ENCODE measurements at places on chromosomes 7 and 10.

GRCh38 chr7:3486841-3487240 is 185.8 kb downstream of the SDK1 start:
- DNase-seq = no peak

DNA sequence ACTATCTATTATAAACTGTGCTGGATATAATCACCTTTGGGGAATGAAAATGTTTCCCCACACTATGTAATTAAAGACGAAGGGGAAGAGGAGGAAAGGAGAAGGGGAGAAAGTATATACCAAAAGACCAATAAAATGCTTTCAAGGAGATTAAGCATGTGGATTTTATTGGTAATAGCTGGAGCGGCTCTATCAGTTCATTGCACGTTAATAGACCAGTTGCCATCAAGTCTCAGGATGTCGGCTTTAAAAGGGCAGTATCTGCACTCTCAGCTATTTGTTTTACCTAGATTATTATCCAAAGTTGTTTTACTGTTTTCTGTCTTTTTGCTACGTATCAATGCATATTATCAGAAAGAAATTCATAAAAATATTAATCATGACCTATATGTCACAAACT is 9.0 kb downstream of the ETV1 start:
- DNase-seq = no peak

- DNase-seq = peak; percentile 58
Observed at GRCh38 chr10:60140651-60141632, 234.6 kb upstream of the CCDC6 start.

DNA sequence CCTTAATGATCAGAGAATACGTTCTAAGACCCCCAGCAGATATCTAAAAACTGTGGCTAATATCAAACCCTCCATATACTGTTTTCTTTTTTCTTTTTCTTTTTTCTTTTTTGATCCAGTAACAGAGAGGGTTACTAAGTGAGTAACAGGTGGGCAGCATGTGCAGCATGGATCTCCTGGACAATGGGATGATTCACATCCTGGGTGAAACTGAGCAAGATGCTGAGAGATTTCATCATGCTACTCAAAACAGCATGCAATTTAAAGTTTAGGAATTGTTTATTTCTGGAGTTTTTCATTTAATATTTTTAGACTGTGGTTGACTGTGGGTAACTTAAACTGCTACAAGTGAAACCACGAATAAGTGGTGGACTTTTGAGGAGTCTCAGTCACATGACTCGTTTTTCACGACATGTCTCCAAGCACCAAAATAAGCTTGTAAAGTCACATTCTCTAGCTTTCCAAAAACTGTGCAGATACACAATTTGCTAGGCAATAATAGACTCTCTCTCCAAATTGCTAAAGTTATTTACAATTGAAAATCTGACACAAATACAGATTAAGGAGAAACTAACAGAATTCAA is 716.2 kb downstream of the NXPH1 start:
- no peak for DNase-seq

- DNase-seq = no peak
Observed at GRCh38 chr7:81165070-81165469, 246.2 kb upstream of the SEMA3C start.

GRCh38 chr10:102505462-102506115 is 1.8 kb downstream of the SUFU start:
- DNase-seq = no peak

- no peak for DNase-seq
Observed at GRCh38 chr7:93016681-93017381, 100.9 kb downstream of the SAMD9 start.

DNA sequence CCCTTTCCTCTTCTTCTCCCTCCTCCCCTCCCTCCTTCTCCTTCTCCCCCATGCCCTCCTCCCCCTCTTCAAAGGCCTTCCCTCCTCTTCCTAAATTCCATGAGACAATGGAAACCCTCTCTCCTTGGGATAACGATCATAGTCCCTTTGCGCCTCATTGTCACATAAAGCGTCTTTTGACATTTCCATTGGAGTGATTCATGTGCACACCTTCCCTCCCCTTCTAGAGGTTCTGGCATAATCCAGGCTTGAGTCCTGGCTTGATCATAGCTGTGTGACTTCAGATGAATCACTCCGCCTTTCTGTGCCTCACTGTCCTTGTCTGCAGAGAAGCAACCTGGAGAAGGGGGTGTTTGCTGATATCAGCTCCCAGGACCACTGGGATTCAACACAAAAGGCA is 204.2 kb downstream of the TNS3 start:
- no peak for DNase-seq

GRCh38 chr7:99374111-99375064 is at the start of gene ARPC1B:
Gene ARPC1B (plus strand): TSS chr7:99374730. CDS start chr7:99385715, 10,985 bp downstream.
- DNase-seq = peak; percentile 7

- DNase-seq = no peak
Observed at GRCh38 chr10:30974773-30975415, 56.8 kb downstream of the ZNF438 start.

GRCh38 chr7:151024435-151025056 is at the start of gene ATG9B:
Gene ATG9B (minus strand): TSS chr7:151024494. CDS start chr7:151024423, 71 bp downstream.
- no peak for DNase-seq

GRCh38 chr10:93710333-93710909 is 8.0 kb upstream of the FRA10AC1 start:
- DNase-seq = no peak

GRCh38 chr7:46838463-46838862 is 743.4 kb downstream of the TNS3 start:
- no peak for DNase-seq

DNA sequence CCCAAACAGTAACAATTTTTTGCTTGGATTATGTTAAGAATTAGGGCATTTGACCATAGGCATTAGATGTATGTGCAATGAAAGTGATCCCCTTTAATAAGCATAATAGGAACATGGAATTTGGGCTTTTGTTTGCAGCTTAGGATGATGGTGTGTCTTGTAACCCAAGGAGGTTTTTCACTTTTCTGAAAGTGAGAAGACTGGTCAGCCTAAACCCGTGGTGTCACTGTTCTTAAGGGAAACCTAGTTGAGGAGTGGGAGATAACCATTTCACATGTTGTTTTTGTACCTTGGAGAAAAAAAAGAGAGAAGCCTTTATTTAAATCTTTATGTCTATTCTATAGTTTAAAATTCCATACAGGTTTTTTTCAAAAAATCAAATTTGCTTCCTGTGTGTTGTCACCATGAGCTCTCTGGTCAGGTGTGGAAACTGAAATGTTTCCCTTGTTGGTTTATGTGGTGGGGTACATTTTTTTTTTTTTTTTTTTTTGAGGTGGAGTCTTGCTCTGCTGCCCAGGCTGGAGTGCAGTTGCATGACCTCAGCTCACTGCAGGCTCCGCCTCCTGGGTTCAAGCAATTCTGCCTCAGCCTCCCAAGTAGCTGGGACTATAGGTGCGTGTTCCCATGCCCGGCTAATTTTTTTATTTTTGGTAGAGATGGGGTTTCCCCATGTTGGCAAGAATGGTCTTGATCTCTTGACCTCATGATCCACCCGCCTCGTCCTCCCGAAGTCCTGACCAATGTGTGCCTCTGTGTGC is 7.7 kb downstream of the CCM2 start:
- no peak for DNase-seq

DNA sequence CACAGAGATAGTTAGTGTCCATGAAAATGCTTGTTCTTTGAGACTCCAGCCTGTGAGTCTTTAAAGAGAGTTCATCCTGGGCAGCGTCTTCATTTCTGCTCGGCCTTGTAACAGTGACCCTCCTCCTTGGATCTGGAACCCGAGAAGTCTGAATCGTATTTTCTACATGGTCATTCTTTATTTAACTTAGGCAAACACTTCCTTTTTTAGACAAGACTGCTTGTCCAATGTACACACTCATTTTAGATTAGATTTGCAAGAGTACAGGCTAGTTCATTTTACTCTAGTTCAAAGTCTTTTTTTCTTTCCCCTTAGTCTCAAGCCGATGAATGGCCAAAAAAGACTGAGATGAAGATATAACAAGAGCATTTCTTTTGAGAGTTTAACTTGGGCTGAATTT is 133.5 kb downstream of the CHN2 start:
- no peak for DNase-seq

DNA sequence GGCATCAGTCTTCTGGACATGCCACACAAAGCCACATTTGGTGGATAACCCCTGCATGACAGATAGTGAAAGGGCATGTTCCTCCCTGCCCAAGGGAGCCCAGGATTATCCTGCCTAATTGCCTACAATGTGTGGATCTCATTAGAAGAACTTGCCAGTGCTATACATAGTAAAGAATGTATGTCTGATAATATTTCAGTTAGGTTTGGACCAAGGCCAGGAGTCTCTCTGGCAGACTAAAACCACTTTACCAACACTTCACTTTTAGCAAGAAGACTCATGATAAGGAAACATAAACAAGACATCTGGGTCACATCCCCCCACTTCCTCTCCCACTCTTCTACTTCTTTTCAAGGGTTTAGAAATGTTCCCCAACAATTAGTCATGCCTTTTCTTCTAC is 196.7 kb downstream of the MTERF1 start:
- DNase-seq = peak; percentile 13
